ENCODE measurements at places on chromosomes 11 and 22.

GRCh38 chr22:37462983-37463382 is 23.2 kb downstream of the MFNG start:
- no peak for DNase-seq

- DNase-seq = no peak
Measured at GRCh38 chr11:761526-762108, 14.4 kb downstream of the TALDO1 start.

- no peak for DNase-seq
Measured at GRCh38 chr11:17645190-17645970, 74.0 kb upstream of the MYOD1 start.

DNA sequence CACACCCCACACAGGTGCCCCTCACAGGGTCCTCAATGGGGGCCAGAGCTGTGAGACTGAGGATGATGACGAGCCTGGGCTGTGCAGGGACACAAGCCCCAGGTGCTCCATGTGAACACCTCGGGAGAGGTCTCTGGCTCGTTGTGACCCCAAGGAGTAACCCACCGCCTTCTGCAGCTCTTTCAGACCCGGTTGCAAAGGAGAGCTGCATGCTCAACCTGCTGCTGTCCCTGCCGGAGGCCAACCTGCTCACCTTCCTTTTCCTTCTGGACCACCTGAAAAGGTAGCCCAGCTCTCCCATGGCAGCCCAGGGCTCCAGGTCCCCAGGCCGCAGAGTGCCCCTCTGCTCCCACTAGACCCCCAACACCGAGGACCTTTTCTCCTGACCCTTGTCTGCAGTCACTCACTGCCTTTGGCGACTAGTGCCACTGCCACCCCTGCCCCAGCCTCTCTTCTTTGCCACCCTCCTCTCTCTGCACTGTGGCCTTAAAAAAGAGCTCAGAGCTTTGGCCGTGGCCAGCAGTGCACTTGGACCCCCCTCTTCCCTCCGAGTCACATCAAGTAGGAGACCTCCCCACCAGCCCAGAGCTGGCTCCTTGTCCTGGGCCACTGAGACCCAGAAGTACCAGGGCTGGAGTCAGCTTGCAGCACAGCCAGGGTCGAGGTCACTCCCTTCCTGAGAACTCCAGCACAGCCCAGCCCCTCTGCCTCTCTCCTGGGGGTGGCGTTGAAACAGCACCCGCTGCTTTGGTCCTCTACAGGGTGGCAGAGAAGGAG is 133.7 kb downstream of the BCR start:
- DNase-seq = no peak

DNA sequence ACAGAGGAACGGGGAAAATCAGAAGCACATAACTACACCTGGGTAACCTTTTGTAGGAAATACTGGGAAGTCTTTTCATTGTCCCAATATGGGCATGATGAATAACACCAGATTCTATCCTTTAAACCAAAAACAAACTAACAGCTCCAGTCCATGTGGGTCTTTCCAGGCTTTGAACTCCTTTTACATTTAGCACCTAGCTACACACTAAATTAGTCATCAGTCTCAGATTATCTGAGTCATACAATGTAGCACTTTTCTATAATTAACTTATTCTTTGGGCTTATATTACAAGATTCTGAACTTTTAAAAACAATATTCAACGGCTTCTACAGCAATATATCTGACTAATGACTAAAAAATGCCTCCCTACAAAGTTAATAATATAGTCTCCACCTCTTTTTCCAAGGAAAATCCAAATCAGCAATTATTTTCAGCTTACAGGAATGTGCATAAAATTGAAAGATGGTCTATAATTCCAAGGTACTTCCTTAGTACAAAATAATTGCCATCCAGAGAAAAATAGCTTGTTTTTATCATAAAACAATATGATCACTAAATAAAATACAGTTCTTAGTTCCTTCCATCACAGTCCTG is 26.3 kb downstream of the STK33 start:
- no peak for DNase-seq

GRCh38 chr11:28708075-28708474 is 599.9 kb downstream of the METTL15 start:
- DNase-seq = no peak

DNA sequence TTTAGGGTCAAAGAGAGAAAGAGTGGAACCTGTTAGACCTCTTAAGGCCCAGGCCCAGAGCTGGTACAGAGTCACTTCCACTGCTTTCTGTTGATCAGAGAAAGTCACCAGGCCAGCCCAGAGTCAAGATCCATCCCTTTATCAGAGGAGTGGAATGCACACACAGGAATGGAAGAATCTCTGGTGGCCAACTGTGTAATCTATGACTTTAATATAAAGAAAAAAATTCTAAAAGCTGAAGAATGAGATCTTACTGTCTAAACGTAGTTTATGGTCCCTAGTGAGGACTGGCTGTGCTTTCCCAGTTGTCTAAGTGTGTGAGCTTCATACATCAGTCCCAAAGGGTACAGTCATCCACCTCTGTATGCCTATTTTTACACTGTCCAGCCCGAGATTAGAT is 51.0 kb downstream of the PPFIBP2 start:
- DNase-seq = no peak

- DNase-seq = no peak
Measured at GRCh38 chr22:19734163-19734562, 10.8 kb downstream of the GP1BB start.

- no peak for DNase-seq
Measured at GRCh38 chr11:285894-286220, 3.1 kb upstream of the PGGHG start.

DNA sequence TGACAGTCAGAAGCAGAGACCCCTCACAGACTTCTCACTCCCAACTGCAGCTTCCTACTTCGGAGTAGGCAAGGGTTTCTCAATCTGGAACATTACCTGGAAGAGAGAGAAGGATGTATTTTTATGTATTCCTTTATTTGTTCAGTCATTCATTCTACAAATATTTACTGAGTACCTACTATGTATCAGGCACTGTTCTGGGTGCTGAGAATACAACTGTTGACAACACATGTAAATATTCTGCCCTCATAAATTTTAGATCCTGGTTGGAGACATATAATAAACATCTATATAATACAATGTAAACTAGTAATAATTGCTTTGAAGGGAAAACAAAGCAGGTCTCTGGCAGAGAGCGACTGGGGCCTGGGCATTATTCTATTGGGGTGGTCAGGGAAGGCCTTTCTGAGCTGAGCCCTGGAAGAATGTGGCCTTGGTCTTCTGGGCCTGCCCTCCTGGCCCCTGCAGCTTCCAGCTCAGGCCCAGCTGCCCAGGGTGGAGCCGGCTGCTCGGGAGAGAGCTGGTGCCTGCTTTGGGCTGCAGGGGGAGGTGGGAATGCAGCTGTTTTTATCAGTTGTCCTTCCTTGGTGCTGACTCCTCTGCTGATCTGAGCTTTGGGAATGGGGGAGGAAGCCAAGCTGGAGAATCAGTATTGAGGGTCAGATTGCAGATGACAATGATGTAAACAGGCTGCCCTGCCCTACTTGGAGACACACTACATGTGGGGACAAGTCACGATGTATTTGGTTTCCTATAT is 46.8 kb downstream of the PKNOX2 start:
- DNase-seq = no peak

GRCh38 chr11:120331301-120331996 is 4.8 kb upstream of the ARHGEF12 start:
- no peak for DNase-seq

- no peak for DNase-seq
Measured at GRCh38 chr11:3096909-3097530, 39.8 kb upstream of the CARS1 start.

DNA sequence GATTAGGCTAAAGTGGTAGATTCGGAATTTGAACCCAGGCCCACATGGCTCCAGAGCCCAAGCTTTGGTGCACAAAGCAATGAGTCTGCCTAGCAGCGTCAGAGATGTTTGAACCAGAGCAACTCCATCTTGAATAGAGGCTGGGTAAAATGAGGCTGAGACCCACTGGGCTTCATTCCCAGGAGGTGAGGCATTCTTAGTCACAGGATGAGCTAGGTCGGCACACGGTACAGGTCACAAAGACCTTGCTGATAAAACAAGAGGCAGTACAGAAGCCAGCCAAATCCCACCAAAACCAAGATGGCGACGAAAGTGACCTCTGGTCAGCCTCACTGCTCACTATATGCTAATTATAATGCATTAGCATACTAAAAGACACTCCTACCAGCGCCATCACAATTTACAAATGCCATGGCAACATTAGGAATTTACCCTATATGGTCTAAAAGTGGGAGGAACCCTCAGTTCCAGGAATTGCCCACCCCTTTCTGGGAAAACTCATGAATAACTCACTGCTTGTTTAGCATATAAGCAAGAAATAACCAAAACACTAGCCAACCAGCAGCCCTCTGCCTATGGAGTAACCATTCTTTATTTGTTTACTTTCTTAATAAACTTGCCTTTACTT is 40.3 kb upstream of the DAGLA start:
- no peak for DNase-seq

DNA sequence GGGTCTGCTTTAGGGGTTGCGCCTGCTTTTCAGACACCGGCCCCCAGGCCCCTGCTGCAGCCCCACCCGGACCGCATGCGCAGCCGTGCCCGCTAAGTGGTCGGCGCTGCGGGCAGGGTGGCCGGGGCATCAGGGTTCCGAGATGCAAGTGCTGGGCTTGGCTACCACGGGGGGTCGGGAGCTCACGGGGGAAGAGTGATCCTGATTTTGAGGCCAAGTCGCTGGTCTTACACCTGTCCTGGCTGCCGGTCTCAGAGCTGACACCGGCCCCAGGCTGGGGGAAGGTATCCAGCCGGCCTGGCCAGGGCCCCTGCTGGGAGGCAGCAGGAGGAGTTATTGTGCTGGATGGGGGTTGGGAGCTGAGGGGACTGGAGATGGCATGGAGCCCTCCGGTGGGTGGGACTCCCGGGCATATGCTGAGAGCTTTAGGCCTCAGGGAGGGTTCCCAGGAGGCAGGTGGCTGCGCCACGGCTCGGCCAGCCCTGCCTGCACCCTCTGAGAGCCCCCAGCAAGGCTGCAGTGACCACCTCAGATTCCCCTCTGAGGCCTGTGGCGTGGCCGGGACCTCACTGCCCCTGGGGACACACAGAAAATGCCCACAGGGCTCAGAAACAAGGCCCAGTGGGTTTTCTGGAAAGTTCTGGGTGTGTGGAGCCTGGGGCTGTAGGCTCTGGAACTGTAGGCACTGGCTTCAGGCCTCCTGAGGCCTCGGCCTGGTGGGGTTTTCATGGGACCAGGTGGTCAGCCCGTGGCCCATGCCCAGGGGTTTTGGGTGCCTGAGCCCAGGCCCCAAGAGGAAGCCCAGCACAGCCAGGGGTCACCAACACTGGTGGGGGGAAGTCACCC is 4.4 kb upstream of the MUC5AC start:
- no peak for DNase-seq

DNA sequence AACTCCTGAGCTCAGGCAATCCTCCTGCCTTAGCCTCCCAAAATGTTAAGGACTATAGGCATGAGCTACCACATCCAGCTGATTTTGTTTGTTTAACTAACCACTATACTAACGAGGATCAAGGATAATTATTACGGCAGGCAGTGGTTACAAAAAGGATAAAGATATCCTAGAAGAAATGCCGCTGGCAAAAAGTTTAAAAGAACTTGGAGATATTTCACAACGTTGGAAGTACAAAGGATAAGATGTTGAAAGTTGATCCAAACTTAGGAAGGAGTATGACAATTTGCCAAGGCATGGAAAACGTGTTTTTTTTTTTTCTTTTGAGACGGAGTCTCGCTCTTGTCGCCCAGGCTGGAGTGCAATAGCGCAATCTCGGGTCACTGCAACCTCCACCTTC is 13.4 kb downstream of the AP5B1 start:
- no peak for DNase-seq

DNA sequence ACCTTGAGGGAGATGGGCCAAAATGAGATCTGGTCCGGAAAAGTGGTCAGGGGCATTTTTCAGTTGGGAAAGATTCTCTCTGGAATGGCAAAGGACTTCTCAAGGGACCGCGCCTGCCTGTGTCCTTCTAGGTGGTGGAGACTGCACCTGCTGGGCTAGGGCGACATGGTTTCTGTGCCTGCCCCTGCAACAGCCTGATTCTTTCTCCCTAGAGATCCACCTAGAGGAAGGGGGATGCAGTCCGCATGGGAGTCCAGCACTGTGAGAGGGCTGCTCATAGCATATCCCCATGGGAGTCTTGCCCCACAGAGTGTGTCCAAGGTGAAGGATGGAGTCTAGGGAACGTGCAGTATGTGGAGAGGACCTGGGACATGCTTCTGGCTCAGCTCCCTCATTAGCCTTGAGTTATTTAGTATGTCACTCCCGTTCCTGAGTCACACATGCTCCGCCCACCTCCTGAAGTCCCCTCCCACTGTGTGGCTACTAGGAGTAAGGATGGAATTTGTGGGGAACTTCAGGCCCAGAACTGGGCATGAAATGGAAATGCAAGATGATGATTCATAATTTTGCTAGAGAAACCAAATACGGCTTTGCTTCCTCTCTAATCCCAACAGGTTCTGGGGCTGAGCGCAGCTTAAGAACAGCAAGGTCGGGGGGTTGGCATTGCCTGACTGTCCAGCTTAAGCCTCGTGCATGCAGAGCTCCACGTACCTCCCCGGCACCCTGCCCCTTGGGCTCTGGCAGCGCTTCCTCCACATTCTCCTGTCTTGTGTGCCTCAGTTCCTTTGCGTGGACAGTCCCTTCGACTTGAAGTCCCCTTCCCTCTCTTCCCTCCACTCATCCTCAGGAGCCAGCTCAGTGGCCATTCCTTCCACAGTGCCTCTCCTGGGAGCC is 35.0 kb downstream of the GRIK4 start:
- no peak for DNase-seq
